HuH-7 (cell line): ENCODE measurements at places on chromosomes 3 and 15.

DNA sequence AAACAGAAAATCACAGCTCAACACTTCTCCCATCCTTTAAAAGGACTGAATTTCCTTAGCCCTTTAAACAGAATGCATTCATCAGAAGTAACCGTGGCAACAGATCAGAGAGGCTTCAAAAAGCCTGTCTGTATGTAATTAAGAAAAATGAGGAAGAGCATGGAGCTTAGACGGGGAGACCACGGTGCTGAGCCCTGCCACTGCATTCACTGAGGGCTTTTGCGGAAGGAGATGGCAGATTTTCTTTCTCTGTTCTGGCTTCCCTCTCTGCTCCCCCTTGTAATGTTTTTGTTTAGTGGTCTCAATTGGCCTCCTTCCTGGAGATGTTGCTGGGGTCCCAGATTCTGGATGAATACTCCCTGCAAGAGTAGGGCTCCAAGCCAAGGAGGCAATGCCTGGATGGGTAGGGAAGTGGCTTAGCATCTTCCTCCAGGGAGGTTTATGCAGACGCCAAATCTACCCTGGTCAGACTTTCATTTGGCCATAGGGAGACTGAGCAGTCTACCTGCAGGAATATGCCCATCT is 332.9 kb downstream of the EPHB1 start:
- DNase-seq = no peak

DNA sequence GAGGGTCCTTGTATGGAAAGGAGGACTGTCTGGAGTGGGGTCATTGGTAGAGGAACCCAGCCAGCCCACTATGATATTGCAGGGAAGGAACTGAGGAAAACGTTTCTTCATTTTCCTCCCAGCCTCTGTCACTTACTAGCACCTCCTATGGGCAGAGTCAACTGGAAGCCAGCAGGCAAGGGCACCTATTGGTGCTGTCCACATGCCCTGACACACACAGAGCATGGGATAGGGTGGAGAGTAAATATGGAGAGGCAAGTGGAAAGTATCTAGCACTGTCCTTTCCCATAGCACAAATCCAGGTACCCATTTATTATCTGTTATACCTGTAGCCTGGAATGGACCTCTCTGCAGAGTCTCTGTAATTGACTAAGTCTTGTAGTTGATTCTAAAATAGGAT is 285.6 kb downstream of the WDR72 start:
- no peak for DNase-seq

DNA sequence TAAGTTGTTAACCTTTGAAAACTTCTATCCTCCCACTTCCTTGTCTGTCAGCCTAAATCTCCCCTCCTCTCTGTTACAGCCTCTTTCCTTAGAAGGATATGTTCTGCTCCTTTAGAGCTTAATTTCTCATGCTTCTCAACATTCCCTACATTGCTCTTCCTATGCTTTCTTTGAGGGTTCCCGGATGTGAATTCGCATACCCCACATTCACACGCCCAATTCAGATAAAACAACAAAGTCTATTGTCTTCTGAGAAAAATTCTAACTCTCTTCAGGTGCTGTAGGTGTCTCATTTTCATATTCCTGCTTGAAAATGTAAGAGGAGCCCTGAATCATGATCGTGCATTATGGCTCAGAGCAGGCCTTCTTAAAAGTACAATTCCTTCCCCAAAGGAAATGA is 171.8 kb upstream of the DPH6 start:
- no peak for DNase-seq

DNA sequence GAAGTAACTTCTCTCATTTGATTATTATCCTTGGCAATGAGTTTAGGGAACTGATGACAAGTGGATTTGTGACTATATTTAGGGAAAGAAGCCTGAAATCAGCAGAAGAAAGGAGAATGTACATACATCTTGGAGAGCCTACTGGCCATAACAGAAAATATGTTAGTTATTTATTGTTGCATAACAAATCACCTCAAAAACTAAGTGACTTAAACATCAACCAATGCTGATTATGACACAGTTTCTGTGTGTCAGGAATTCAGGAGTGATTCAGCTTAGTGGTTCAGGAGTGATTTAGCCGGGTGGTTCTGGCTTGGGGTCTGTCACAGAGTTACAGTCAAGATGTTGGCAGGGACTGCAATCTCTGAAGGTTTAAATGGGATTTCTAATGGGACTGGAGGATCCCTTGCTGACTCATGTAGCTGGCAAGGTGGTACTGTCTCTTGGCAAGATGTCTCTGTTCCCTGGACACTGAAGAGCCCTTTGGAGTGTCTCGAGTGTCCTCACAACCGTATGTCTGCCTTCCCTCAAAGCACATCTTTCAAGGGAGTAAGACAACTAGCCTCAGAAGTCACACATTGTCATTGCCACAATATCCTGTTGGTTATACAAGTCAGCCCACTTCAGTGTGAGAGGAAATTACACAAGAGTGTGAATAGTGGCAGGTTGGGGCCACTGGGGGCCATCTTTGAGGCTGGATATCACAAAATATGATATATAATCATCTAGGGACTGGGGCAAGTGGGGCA is 248.9 kb downstream of the SV2B start:
- DNase-seq = no peak

- DNase-seq = no peak
Observed at GRCh38 chr3:7709376-7710082, 792.1 kb upstream of the LMCD1 start.

- DNase-seq = no peak
Observed at GRCh38 chr15:74417225-74417624, 16.5 kb downstream of the SEMA7A start.

- DNase-seq = no peak
Observed at GRCh38 chr3:175743733-175744400, 884.7 kb downstream of the NAALADL2 start.

GRCh38 chr3:103894162-103894822 is 1459.5 kb downstream of the ZPLD1 start:
- DNase-seq = no peak

DNA sequence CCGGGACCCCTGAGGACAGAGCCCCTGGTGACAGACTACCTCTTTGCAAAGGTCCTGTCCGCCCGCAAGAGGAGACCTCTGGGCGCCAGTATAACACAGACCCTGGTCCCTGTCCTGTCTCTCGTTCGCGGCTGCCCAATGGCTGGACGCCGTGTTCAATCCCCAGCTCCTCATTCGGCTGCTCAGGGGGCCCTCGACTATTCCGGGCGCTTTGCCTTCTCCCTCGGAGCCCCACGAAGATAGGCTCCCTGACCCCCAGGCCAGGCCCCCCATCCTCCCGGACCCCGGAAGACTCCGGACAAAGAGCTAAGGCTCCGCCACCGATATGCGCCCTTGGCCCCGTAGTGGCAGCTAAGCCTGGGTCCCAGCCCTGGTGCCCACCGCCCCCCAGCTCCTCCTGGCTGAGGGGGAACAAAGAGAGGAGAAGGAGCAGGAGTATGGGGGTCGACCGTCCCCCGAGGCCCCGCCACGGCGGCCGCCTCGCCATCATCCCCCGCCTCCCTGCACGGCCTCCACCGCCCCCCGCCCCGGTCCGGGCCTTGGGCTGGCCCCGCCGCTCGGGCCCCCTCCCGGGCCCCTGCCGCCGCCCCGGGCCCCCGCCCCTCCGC is 437 bp downstream of the CELSR3 start:
- DNase-seq = peak; percentile 73

GRCh38 chr3:48595075-48595525 is at the start of gene COL7A1:
COL7A1 (minus strand) TSS chr3:48595329; CDS start chr3:48595159, 170 bp downstream.
- DNase-seq = no peak

DNA sequence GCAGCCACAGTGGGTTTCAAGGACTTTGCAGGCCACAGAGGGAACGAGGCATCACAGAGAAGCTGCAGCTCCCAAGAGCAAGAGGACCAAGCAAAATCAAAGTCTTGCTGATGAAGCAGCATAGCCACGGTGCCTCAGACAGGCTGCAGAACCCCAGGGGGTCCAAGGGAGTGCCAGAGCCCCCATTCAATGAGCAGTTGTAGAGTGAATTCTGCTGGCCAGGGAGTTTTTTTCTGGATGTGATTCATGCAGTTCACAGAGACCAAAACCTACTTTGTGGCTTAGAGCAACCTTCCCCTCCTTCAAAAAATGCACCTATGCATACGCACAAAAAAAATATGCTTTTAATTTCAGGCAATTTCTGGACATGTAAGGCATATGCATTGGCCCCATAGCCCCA is 409.0 kb downstream of the VPS13C start:
- no peak for DNase-seq

DNA sequence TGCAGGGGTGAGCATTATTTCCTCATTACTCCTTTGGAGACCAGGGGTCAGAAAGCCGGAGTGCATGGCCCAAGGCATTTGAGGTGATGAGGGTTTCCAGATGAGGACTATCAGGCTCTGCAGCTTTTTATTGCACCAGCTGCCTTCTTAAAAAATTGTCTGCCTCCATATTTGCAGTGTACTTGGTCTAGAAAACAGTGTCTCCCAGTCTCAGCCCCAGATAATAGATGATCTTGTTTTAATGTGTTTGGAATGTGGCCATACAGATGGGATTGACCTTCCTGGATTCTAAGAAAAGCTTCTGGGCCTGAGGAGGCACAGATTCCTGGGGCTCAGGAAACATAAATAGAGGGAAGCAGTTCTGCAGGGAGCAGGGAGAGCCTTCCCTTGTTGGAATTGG is 123.3 kb downstream of the GABRG3 start:
- DNase-seq = no peak

DNA sequence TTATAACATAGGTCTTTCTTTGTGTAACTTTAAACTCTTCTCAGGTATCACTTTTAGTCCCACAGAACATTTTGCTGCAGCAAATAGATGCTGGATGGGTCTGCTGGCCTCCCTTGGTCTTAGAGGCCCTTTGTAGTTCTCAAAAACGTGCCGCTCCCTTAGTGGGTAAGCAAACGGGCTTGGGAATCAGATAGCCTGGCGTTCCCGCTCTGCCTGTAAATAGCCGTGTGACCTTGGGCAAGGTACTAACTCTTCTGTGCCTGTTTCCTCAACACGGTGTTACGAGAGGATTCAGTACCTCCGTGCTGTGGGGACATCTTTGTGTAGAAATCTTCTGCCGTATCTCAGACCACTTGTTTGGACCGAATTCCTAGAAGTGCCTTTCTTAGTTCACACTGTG is 64.4 kb downstream of the DNAJB8 start:
- DNase-seq = peak; percentile 60

GRCh38 chr3:33991673-33992072 is 193.2 kb downstream of the PDCD6IP start:
- DNase-seq = no peak

GRCh38 chr15:79403501-79403900 is 28.6 kb upstream of the MINAR1 start:
- DNase-seq = no peak
